ENCODE measurements at places on chromosomes 2 and 18.

GRCh38 chr2:125364192-125364983 lies 1291.6 kb upstream of the GYPC start:
- no peak for DNase-seq

DNA sequence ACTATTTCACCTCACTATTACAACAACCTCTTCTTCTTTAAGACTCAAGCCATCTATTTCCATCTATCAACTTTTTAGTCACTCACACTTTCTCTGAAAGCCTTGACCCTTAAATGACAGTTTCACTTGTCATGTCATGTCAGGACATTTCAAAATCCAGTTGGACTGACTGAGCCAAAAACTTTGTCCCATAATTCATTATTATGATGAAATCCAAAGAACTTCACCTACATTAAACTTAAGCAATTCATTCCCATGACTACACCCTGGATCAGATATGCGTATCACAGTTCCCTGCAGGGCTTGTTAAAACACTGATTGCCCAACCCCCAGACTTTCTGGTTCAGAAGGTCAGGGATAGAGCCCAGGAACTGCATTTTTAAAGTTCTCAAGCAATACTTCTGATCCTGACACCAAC lies 26.5 kb downstream of the LDAH start:
- no peak for DNase-seq

- no peak for DNase-seq
These were observed 184.2 kb upstream of the ACAA2 start for GRCh38 chr18:49997558-49997957.

- DNase-seq, result no peak
These were observed 4.8 kb downstream of the DHRS9 start for GRCh38 chr2:169073963-169074751.

DNA sequence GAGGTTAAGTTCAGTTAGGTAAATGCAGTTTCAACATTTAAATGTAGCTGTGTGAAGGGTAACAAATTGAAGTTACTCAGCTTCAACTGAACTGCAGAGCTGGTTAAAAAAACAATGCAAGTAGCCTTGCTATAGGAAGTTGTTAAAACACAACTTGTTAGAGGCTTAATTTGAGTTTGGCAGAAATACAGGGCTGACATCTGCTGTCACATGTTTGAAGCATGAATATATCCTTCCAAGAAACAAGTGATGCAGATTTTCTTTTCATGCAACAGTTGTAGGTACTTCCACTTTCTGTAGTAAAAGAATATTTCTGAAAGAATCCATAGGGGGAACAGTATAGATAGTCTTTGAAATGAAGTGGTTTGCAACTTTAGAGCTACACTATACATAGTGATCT lies 208.7 kb upstream of the RASGRP3 start:
- DNase-seq, result no peak

DNA sequence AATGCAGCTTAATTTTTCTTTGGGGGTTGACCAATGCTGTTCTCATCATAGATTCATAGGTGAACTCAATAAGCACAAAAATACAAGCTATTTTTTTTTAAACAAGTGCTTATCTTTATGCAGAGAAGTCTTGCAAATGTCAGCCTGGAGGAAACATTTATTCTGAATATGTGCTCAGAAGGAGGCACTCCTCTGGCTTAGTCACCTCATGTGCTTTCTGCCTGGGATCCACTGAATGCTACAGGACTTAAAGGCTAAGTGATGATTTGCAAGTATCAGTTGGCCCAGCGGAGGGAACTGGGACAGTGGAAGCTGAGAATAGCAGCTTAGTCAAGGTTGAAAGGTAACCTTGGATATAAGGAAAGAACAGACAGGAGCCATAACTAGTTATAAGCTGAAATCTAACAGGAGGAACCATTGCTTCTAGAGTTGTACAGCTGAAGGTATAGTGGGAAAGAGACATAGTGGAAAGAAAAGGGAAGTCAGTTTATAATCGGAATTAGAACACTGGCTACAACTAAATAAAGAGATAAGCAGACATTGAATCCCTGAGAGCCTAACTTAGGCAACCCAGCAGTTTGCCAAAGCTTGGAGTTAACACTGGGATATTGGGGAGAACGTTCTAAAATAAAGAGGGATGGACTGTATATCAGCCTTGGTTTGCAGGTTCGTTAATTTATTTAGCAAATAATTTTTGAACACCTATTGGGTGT lies 488.7 kb downstream of the SUCLG1 start:
- DNase-seq, result no peak

- DNase-seq, result no peak
These were observed 59.6 kb upstream of the ZNF516 start for GRCh38 chr18:76554547-76555222.

- no peak for DNase-seq
These were observed 61.6 kb upstream of the SNTG2 start for GRCh38 chr2:888906-889566.

DNA sequence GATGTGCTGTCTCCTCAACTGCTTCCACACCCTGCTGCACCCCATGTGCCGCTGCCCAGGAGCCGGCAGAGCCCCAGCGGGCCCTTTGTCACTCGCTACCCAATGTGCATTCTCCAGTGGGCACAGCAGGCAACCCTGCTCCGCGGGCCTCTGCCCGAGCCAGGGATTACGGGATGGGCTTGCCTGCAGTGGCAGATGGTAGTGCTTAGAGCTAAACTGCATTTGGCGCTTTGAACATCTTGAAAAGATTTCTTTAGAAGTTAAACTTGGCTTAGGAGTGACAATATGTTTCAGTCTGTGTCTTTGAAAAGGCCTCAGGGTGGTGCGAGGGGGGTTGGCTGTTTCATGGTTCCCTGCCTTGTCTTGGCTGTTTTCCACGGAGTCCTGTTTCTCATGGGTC lies 84.0 kb upstream of the BOD1L2 start:
- no peak for DNase-seq

- peak; percentile 58 for DNase-seq
These were observed 44.2 kb downstream of the LYPD6B start for GRCh38 chr2:149082735-149083134.

DNA sequence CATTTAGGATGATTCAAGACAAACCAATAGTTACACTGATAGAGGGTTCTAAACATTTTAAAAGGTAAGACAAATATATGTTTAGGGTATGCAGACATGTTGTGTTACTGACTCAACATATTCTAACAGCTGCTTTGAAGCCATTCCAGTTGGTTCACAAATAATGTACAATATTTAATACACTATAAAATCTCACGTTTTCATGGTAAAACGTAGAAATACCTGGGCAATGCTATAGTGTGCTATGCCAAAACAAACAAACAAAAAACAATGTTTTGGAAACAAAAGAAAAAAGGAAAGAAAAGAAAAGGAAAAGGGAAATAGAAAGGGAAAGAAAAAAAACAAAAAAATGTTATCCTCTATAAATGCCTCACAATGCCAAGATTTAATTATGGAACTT lies 277.1 kb downstream of the TCF4 start:
- no peak for DNase-seq

DNA sequence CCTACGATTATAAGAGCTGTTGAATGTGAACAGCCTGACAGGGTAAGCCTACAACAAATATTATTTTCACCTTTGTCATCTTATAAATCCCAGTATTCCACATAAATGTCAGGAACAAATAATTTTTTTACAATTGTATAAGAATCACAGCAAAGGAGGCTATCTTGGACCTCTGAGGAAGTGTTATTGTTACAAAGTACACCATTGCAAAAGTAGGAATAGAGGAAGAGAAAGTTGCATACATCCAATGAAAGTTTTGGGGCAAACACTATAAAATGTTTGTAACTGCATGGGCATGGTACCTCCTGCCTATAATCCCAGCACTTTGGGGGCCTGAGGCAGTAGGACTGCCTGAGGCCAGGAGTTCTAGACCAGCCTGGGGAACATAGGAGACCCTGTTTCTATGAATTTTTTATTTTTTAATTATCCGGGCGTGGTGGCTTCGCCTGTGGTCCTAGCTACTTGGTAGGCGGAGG lies 715 bp upstream of the MEMO1 start:
- DNase-seq, result peak; percentile 9

- peak; percentile 18 for DNase-seq
These were observed 431.8 kb upstream of the RAB12 start for GRCh38 chr18:8177330-8178016.

GRCh38 chr2:169573974-169574299 lies 272 bp upstream of the FASTKD1 start:
- no peak for DNase-seq

DNA sequence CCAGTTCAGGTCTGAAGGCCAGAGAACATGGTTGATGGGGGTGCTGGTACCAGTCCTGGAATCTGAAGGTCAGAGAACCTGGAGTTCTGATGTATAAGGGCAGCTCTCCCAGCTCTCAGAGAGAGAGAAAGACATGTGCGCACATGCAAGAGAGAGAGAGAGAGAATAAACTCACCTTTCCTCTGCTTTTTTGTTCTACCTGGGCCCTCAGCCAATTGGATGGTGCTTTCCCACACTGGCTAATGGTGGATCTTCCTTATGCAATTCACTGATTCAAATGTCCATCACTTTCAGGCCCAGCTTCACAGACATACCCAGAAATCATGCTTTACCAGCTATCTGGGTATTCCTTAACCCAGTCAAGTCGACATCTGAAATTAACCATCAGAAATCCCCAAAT lies 377.7 kb upstream of the MEX3C start:
- DNase-seq, result no peak

DNA sequence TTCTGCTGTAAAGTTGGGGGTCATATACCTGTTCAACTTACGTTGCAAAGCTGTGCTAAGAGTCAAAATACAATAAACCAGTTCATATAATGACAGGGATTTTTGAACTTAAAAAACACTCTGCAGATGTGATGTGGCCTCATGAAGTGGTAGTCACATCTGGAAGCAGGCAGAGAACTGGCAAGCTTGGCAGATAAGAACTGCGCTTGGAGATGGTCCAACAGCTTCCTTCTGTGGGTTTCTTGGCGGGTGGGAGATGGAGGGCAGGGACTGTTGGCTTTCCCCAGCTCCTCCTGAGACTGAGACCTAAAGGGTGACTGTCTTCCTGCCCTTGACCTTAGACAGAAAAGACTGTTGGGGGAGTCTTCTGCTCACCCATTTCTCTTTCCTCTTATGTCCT lies 140.4 kb downstream of the CTIF start:
- no peak for DNase-seq

DNA sequence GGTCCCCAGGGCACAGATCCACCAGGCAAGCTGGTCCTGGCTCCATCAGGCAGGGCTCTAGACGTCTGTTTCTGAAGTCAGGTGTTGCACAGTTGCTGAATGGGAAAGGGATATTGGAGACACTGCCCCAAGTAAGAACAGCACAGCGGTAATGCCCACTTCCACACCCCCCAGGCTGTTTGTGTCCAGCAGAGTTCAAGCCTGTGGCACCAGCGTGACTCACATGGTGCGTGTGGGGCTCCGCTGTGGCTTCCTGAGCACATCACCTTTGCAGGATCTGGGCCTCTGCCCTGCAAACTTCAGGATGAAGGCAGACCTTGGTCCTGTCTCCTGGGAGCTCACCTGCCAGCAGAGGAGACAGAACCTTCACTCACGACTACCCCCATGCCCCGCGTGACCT lies 203.3 kb downstream of the TFCP2L1 start:
- no peak for DNase-seq

DNA sequence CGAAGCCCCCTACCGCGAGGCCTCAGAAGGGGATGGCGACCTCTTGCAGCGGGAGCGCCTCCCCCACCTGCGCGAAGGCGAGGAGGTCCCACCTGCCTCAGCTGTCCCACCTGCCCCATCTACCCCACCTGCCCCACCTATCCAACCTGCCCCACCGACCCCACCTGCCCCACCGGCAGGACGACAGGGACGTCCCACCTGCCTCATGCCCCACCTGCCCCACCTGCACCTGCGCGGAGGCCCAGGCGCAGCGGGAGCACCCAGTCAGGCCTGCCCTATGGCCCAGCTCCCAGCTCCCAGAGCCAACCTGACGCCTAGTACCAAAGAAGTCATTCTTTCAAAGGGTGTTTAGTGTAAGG lies 489.1 kb upstream of the SMIM21 start:
- no peak for DNase-seq

GRCh38 chr18:25497151-25497794 lies 145.3 kb upstream of the ZNF521 start:
- DNase-seq, result no peak

DNA sequence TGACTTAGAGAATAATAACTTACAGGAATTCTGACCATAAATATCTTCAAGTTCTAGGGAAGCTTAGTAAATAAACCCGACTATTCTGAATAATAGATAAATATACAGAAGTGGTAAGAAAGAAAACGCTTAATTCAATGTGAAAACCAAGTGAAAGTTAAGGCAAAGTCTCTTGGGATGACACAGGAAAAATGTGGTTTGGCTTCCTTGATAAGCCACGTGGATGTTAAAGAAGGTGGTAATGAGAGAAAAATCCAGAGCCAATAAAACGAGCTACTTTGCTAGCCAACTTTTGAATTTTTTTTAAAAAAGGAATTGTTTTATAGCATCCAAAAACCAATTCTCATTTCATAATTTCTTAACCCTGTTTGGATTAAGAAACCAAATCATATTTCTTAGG lies 166.2 kb upstream of the VRK2 start:
- DNase-seq, result no peak

DNA sequence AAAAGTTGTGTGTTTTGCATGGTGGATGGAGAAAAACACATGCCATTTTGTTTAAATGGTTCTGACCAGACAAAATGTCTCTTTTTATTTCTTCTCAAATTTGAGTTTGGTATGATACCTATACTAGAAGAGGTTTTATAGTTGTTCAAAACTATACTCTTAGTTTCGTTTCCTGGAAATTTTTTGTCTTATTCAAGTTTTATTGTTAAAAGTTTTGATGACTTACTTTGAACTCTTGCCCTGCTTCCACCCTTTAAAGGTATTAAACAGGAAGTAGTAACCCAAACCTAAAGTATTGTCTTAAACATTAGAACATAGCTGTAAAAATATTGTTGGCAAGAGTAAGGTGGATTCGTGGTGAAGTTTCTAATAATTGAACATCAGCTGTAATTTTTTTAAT lies 98.2 kb downstream of the BABAM2 start:
- no peak for DNase-seq

GRCh38 chr2:183034806-183035205 lies 3.5 kb downstream of the NCKAP1 start:
- DNase-seq, result no peak

DNA sequence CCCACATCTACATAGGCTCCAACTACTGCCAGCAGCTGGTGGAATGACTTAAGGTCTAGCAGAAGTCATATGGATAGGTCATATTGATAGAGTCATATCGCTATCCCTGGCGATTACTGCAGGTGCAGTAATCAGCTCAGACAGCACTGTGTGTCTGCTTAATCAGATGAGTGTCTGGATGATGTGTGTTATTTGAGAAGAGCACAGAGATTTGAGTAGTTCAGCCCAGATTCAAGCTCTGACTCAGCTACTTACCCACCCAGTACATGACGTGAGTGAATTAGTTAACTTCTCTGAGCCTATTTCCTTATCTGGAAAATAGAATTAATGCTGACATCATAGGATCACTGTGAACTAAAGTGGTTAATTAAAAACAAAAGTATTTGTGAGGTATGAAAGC lies 78.9 kb downstream of the EHD3 start:
- no peak for DNase-seq

GRCh38 chr2:54755641-54756326 lies 32.3 kb downstream of the EML6 start:
- DNase-seq, result no peak

All from ELF-1 (cell line).